ENCODE measurements at places on chromosomes 4 and X. TPM values are rescaled to one million over a fixed set of nuclear protein-coding genes. Genes with fewer than 3 reads are reported as not detected.

SLC25A43 gene
- 33.7 TPM for total RNA-seq

MAGEA2B gene
- total RNA-seq: not detected

ARHGAP4 gene
- 3.9 TPM for total RNA-seq

GRCh38 chr4:137359691-137360315 is 172.5 kb downstream of the PCDH18 start:
- no peak for DNase-seq

DNA sequence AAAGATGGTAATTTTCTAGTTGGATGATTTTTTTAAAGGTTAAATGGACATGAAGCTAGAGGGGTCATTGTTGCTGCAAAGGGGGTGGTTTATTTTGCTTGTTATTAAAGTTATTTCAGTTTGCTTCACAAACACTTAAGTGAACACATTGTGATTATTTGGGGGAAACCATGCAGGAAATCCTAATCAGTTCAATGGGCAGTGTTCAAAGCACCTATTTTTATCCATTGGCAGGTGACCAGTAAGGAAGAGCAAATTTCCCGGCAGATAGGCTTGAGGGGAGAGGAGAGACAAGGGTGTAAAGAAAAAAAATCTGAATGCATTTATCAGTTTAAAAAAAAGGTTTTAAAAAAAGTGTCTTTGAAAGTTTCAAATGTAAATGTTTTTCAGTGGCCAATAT is 17.6 kb downstream of the GPR174 start:
- DNase-seq: no peak

- DNase-seq: no peak
Measured at GRCh38 chrX:133859860-133860259, 125.5 kb downstream of the GPC3 start.

- DNase-seq: no peak
Measured at GRCh38 chrX:54920610-54921426, at the start of gene TRO. Gene TRO (plus strand): TSS chrX:54920824. CDS start chrX:54922247, 1,423 bp downstream.

DNA sequence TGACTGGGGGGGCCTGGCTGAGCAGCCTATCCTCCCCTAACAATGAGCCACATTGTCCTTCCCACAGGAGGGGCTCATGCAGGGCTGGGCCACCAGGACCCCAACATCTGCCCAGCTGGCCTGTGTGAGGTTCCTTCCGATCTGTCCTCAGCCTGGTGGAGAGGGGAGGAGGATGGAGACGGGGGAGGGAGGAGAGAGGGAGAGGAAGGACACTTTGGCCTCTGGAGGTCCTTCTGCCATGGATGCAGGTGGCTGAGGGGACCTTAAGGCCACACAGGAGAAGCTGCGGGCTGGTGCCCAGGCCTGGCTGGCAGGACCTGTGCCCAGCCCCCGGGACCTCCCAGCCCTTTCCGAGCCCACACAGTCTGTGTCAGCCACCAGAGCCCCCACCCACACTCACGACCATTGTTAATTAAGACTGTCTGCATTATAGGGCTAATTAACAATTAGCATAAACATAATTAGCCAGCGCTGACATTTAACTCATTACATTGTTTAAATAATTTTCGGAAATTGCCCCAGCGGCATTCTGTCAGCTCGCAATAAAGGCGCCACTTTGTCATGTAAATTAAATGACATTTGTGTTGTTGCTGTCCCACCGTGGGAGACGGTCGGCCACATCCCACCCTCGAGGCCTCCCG is 53.0 kb upstream of the NKX1-1 start:
- DNase-seq: no peak

All from esophagus squamous epithelium (tissue), 5 donors.